ENCODE measurements at places on chromosomes 4 and X.

DNA sequence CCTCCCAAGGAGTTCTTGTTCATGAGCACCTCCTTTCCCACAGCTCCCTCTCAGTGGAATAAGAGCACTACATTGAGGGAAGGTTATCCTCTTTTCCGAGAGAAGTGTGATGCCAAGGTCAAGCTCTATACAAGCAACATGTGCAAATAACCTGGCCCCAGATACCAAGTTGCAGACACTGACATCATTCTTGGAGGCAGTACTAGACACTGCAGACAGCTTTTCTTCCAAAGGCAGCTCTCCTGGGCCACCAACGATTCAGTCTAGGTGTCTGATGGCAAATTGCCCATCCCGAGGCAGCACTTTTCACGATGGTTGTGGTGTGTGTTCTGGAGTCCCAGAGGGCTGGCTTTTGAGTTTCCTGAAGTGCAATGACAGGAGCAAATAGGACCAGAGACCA is 384.9 kb downstream of the TLL1 start:
- no peak for DNase-seq

DNA sequence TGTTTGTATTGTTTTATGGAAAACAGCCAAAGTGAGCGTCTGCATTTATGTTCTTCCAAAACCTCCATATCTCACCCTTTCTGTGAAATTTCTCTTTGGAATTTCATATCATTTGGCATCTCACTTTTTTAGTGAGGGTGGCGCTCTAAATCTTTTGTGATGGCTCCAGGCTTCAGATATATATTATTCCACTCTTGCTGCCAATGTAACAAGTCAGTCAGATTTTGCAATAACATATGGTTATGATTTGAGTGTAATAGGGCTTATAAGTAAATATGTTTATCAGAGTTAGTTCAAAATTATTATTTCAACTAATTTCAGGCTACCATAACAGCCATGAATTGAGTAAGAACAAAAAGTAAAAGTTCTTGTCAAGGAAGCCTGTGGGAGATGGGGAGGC is 314.7 kb downstream of the PDGFC start:
- DNase-seq, result no peak

- DNase-seq, result peak; percentile 65
Measured at GRCh38 chr4:139641218-139641617, 24.4 kb upstream of the MGST2 start.

DNA sequence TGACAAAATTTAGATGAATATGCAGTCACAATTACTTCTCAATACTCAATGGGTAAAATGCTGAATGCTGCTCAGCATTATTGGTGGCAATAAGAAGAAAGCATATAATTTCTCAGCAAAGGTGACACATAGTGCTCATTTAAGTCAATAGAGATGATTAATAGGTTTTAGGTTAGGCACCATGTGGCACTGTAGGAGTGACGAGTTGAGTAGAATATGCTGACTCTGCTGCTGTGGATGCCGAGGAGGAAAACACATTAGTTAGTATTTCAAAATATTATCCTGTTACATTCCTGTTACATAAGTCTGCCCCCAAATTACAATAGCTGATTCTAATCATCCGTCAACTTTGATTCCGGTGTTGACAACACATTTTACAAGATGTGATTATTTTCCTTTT is 13.7 kb upstream of the CXCL5 start:
- DNase-seq, result no peak

DNA sequence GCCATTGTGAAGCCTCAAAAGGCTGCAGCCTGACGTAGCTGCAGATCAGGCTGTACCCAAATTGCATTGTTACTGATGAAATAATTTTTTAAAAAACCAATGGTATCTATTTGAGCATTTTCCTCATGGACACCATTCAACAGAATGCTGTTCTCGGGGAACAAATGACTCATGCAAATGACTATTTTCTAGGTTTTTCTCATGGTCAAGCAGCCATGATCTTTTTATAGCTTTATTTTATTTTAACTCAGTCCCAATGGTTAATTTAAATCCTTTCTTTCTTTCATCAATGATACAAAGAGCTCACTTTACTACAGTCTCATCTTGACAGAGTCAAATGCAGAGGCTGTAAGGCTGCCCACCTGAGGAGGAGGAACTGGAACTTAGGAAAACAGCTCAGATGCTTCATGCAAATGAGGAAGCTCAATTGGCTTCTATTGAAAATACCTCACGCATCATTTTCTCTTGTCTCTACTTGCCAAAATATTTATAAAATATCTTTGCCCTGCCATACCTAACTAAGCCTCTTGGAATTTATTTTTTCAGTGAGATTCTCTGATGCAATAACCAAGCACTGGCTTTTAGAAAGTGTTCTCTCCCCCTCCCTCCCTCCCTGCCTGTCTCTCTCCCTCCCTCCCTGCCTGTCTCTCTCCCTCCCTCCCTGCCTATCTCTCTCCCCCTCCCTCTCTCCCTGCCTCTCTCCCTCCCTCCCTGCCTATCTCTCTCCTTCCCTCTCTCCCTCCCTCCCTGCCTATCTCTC is 81.0 kb downstream of the SORBS2 start:
- no peak for DNase-seq

DNA sequence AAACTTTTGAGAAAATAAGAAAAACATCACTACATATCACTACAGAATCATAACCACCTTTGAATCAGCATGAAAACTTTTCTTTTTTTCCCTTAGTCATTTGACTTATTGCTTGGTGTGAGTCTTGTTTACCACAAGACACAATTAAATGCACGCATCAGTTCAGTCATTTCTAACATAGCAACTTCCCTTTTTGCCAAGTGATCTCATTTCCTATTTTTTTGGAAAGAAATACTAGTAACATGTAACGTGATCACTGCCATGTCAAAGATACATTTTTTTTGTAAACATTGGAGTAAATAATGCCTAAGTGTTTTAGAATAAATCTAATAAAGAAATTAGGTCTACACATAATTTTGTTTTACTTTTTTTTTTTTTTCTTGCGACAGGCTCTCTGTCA is 5.1 kb upstream of the CXCL8 start:
- DNase-seq, result no peak

- no peak for DNase-seq
Measured at GRCh38 chr4:90159193-90159592, 32.0 kb downstream of the CCSER1 start.

DNA sequence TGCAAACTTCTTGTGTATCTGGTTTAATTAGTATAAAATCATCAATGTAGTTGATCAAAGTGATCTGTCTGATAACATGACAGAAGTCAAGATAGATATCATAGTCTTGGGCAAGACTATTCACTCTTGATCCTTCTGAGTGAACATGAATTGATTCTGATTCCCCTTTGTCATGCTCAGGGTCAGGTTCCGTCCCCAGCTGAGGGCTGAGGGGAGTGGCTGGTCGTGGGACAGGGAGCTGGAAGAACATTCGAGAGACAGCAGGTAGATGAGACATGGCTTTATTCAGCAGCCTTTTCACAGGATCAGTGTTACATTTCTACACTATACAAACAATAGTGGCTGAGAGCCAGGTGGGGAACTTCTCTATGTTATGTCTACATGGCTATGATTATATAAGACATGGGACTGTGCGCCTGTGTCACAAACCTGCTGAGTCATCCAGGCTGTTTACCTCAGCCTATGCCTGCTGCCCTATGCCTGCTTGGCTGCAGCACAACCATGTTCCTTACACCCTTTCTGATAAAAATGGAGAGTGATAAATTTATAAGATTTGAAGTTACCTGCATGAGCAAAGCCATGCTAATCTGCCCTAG is 586.9 kb upstream of the NR3C2 start:
- no peak for DNase-seq

DNA sequence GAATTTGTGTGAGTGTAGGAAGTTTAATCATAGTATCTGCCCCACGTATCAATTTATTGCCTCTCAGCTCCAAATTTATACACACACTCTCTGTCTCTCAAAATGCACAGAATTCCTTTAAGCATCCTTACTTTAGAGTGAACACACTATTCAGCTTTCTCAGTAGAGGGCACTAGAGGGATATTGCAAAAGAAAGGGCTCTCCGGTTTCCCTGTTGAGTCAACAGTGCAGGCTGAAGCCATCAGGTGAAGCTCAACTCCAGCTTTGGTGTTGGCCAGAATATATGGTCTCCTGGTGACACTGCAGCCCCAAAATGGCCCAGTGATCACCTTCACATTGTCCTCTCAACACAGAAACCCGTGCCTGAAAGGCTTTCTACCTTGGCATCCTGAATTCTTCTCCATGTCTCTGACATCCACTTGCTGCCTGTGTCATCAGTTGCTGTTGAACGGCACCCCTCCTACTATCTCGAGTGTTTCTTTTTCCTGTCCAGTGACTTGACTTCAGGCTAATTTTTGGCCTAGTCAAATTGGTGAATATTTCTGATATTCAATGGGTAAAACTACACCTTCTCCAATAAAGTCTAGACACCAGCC is 670.5 kb downstream of the GABRG1 start:
- no peak for DNase-seq

GRCh38 chr4:71052034-71052433 is 58.6 kb downstream of the DCK start:
- no peak for DNase-seq

GRCh38 chr4:95821867-95822266 is 18.0 kb upstream of the PDHA2 start:
- no peak for DNase-seq

DNA sequence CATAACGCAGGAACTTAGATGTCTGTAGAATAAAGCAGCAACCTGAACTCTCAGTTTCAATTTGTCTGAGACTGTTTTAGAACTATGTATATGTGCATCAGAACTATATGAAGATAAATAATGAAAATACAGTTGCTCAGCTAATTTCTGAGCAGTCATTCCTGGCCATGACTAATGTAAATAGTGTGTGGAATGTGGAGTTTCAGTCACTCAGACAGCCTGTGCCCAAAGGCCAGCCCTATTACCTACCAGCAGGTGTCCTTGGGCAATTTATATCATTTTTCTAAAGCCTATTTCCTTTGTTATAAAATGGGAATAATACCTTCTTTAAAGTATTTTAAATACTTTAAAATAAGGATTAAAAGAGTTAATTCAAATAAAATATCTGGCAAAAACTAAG is 56.0 kb upstream of the RELL1 start:
- DNase-seq, result no peak

GRCh38 chrX:40243755-40244515 is 146.2 kb upstream of the BCOR start:
- no peak for DNase-seq

- peak; percentile 81 for DNase-seq
Measured at GRCh38 chrX:107627838-107628661, at the start of gene PRPS1. Gene PRPS1 (plus strand): TSS chrX:107628510. CDS start chrX:107628629, 119 bp downstream.

DNA sequence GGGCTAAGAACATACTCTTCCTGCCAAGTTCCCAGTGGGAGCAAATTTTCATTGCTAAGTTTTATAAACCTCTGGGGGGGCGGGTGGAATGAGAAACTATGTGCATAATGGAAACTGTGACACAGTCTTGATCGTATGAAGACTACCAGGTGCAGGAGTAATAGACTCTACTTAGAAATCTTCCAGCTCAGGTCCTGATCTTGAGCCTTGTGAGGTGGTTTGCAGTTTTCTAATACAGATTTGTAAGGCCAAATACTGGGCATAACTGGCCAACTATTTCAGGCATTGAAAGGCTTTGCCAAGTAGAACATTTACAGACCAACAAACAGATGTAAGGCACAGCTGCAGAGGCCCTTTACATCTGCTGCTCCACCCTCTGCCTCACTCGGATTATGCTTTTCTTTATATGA is 89.7 kb upstream of the CBR4 start:
- DNase-seq, result no peak

DNA sequence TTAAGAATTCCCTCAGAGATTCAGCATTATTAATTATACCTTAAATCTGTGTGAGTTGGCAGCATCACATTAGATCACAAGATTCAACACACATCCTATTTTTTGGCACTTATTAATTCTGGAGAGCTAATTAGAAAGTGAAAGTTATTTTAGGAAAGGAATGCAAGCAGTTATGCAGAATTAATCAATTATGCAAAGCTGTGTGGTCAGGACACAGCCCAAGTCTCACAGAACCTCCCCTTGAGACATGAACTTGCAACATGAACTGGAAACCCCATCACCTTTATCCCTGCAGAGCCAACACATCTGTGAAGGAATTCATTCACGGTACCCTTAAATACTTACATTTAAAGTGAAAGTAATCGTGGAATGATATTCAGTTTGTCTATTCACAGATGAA is 80.5 kb downstream of the TSPAN5 start:
- peak; percentile 66 for DNase-seq

- DNase-seq, result no peak
Measured at GRCh38 chr4:6338175-6338950, 68.7 kb downstream of the WFS1 start.

DNA sequence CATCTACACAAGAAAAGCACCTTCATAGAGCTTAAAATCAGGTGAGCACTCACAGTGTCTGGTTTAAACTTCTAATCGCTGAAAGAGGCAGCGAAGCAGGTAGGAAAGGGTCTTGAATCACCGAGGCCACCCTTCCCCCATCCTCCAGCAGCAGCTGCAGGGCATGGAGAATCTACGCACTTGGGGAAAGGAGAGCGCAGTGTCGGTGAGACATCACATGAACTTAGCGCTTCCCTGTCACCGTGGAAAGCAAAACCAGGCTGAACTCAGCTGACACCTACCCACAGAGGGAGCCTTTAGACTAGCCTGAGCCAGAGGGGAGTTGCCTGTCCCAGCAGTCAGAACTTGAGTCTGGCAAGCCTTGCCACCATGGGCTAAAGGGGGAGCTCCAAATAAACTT is 197.2 kb upstream of the ZFP42 start:
- no peak for DNase-seq

DNA sequence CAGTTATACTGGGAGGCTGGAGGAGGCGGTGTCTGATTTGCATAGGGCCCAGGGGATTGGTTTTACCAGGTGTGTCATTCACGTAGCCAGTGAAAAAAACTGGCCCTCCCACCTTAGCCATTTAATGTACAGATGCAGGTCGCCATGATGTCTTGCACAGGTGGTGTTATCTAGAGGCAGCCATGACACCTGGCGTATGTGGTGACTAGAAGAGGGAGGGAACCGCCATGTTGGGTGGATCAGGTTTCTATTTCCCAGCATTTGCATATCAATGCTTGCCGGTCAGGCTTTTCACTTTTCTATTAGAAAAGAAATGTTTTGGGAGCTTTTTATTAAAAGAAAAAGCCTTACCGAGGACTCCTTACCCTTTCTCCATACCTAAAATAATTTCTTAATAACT is 523.4 kb downstream of the ADGRL3 start:
- no peak for DNase-seq

DNA sequence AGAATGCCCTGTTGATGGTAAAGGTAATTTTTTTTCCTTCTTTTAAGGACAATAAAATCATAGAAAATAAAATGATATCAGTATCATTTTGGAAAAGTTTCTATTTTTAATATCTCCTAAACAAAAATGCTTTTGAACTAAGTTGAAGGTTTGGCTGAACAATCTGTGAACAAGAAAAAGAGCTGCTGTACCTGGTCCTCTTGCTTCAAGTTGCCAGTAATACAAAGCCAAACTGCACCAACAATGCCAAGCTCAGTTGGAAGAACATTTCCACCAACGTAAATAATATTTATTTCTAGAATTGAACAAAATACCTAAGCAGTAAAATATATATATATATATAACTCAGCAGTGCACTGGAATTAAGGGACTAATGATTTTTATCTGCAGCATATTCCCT is 132.8 kb downstream of the CAMK2D start:
- no peak for DNase-seq

Data from retinal pigment epithelial cell (primary cell).